ENCODE measurements at places on chromosomes 5 and 9. TPM values are rescaled to one million over a fixed set of nuclear protein-coding genes. Genes with fewer than 3 reads are reported as not detected.

- no peaks in the 10 kb centered on the region for H3K27me3 ChIP-seq
- no peak overlapping the region for H3K27ac ChIP-seq
- H3K4me1 ChIP-seq, result no peaks in the 10 kb centered on the region
- H3K4me3 ChIP-seq, result no peak overlapping the region
- no peak for DNase-seq
Measured at GRCh38 chr5:143279698-143280097, 123.8 kb downstream of the NR3C1 start.

DNA sequence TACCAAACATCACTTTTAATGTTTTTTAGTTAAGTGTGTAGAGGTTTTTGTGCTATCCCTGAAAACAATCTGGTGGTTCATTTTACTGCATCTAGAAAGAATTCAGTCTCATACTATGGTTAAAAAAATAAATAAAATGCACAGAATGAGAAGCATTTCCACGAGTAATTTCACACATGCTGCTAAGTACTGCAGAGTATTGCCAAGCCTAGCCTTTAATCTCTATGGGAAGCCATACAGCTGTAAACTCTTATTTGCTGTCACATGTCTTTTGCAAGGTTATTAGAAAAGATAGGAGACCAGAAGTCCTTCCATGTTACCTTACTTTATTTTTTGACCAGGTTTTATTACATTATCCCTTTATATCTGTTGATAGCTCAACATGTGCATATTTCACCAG is 37.6 kb upstream of the MAN2A1 start:
- peak overlapping the region; percentile 45 for H3K27ac ChIP-seq
- no peaks in the 10 kb centered on the region for H3K27me3 ChIP-seq
- no peak overlapping the region for H3K4me3 ChIP-seq
- DNase-seq, result peak; percentile 32

Gene CAMSAP1
- 30.3 TPM for total RNA-seq

DNA sequence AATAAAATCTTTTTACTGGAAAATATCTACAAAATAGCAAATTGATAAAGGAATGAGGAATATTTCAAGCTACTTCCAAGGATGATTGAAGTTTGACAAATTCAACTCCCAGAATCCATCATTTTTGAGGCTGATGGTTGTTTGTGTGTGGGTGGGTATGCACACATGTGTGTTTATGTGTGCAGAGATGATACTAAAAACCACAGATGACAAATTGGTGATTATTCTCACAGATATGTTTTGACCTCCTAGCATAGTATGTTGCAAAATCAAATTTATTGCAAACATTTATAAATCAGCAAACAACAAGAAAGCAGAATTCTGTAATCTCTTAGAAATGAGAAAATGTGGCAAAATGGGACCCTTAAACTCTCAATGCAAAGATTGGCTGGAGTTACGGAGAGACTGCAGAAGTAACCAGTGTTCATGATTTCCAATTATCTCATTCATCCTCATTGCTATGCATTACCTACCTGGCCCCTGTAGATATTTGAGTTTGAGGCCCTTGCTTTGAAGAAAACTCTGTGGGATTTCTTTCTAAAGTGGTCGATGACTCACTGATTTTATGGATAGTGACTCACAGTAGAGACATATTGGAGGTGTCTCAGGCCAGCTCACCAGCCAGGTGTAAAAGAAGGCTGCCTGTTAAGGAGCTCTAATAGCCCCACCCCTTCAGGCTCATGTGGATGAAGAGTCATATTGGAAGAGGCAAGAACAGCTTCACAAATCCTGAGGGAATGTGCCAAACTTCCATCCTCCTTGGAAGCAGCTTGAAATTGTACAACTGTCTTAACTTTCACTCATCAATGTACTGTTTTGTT is 44.6 kb upstream of the TMC1 start:
- no peaks in the 10 kb centered on the region for H3K27me3 ChIP-seq
- DNase-seq, result peak; percentile 79
- peaks cover 28% of the 10 kb centered on the region for H3K4me1 ChIP-seq
- H3K27ac ChIP-seq, result peak overlapping the region; percentile 73

DNA sequence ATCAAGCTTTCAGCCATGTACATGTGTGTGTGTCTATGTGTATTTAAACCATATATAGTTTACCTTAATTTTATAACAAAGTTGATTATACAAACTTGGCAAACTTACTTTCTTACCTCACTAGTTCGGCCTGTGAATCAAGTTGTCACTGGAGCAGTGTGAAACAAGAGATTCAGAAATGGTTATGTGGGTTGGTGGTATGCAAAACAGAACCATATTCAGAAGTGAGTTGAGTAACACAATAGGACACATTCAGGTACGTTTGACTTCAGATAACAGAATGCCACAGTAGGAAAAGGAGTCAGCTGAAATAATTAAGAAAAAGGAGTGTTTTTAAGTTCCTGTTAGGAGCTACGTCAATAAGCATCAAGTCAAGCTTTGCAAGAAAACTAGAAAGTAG is 21.5 kb downstream of the XPA start:
- DNase-seq, result no peak
- no peak overlapping the region for H3K4me3 ChIP-seq
- H3K4me1 ChIP-seq, result no peaks in the 10 kb centered on the region
- H3K36me3 ChIP-seq, result peaks cover 31% of the 10 kb centered on the region

GRCh38 chr5:139900546-139901250 is 105.1 kb downstream of the PSD2 start:
- no peak overlapping the region for H3K4me3 ChIP-seq
- H3K27me3 ChIP-seq, result no peaks in the 10 kb centered on the region
- H3K27ac ChIP-seq, result no peak overlapping the region

- H3K36me3 ChIP-seq, result no peaks in the 10 kb centered on the region
- H3K27me3 ChIP-seq, result no peaks in the 10 kb centered on the region
- no peak overlapping the region for H3K4me3 ChIP-seq
- H3K27ac ChIP-seq, result no peak overlapping the region
- no peak for DNase-seq
Measured at GRCh38 chr9:15332939-15333338, 25.9 kb upstream of the TTC39B start.

GRCh38 chr5:157801-158200 is 33.5 kb upstream of the LRRC14B start:
- no peaks in the 10 kb centered on the region for H3K36me3 ChIP-seq
- DNase-seq, result no peak

Gene AFAP1L1
- 5.9 TPM for total RNA-seq

DNA sequence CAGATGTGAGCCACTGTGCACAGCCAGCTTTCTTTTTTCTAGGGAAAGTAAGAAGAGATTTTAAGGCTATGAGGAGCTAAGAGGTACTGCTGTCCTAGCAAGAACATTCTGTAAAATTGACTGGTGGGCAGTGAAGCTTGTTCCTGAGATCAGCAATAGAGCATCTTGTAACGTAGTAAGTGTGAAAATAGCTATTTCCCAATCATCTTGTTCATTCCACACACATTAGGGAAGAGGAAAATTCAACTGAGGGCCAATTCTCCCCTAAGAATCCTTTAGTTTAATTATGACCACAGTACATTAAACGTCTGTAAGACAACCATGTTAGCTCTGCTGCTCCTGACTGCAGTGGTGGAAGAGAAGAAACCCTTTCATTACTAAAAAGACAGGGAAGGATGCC is 246.2 kb downstream of the EFNA5 start:
- no peaks in the 10 kb centered on the region for H3K27me3 ChIP-seq
- no peaks in the 10 kb centered on the region for H3K36me3 ChIP-seq
- H3K4me3 ChIP-seq, result no peak overlapping the region
- no peak overlapping the region for H3K27ac ChIP-seq
- DNase-seq, result no peak

GRCh38 chr9:91817106-91817492 is 132.9 kb downstream of the ROR2 start:
- H3K27ac ChIP-seq, result no peak overlapping the region
- H3K4me3 ChIP-seq, result no peak overlapping the region
- no peaks in the 10 kb centered on the region for H3K36me3 ChIP-seq
- no peaks in the 10 kb centered on the region for H3K27me3 ChIP-seq
- no peak for DNase-seq
- H3K4me1 ChIP-seq, result peaks cover 11% of the 10 kb centered on the region

Gene HAPLN1
- total RNA-seq, result not detected
